ENCODE measurements at places on chromosomes 2 and 18.

GRCh38 chr18:43534511-43534910 lies 257.2 kb upstream of the SYT4 start:
- no peak for DNase-seq

GRCh38 chr2:137675584-137676327 lies 288.5 kb upstream of the HNMT start:
- no peak for DNase-seq

DNA sequence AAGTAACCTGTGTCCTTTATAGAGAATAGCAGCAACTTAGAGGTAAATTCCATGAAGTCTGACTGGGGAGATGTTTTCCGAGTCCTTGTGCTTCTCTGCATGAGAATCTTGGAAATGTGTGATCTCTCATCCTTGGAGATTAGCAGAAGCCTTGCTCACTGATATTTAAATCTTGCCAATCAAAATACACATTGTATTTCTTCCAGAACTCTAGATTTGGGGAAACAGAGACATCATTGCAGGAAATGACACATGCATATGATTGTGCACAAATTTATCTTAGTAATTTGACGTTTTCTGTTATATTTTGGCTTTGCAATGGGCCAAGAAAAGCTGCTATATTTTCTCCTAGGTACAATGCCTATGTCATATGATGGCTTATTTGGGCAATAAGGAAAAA lies 182.6 kb downstream of the ZNF804A start:
- DNase-seq, result no peak

GRCh38 chr2:221649051-221649775 lies 77.1 kb upstream of the EPHA4 start:
- no peak for DNase-seq

DNA sequence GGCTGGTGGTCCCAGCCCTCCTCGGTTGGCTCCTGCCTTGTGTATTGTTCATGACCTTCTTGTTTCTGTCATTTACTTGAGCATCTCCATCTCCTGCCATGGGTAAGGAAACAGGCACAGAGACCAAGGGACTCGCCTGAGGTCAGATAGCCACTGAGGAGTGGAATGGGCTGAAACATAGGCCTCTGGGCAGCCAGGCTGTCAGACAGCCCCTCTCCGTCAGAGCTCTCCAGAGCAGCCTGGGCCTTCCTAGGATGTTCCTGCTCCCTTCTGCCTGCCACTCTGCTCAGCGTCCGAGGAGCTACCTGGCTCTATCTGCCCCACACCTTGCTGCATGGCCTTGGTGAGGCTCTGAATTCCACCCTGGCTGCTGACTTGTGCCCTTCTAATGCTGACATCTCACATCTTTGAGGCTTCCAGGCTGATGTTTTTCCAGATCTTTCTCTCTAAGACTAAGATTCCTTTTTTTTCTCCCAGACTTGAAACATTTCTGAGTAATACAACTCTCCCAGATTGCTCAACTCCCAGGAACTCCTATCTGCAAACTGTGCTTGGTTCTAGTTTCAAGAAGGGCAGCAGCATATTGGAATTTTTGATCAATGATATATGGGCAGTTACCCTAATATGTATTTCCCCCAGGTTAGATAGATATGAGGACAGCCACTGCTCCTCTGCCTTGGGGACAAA lies 67.7 kb downstream of the MCFD2 start:
- DNase-seq, result no peak
